ENCODE measurements at places on chromosomes 12 and 14.

GRCh38 chr14:49367696-49368095, 218.5 kb downstream of the RPS29 start:
- no peak for DNase-seq

DNA sequence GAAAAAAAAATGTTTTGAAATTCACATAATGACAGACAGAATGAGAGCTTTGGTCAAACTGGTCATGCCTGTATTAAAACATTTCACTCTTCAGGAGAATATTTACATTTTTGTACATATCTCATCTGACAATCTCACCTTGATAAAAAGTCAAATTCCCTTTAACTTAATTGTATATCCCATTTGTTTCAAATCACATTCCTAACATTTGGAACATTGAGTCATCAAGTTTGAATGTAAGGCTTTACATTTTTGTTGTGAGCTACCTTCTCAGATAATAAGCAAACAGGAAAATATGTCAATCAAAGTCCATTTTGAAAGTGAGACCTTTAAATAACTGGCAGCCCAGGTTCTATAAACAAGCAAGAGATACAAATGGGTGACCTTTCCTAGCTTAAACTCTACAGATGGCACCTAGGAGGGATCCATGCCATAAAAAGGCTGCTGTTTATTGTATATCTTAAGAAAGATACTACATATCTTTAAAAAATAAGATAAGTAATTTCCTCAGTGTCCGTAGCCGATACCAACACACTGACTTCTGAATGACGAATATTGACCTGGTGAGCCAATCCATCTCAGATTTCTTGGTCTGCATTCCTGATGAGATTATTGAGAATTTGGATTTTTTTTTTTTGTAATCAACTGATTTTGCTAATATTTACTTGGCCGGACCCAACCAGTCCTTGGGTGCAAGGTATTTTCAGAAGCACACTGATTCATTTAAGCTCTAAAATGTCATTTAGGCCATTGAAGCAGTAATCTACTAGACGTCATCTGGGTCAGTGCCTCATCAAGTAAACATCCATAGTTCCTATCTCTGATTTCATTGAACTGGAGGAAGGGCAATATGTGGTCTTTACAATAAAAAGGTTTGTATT, 259.6 kb downstream of the BTG1 start:
- DNase-seq: no peak

DNA sequence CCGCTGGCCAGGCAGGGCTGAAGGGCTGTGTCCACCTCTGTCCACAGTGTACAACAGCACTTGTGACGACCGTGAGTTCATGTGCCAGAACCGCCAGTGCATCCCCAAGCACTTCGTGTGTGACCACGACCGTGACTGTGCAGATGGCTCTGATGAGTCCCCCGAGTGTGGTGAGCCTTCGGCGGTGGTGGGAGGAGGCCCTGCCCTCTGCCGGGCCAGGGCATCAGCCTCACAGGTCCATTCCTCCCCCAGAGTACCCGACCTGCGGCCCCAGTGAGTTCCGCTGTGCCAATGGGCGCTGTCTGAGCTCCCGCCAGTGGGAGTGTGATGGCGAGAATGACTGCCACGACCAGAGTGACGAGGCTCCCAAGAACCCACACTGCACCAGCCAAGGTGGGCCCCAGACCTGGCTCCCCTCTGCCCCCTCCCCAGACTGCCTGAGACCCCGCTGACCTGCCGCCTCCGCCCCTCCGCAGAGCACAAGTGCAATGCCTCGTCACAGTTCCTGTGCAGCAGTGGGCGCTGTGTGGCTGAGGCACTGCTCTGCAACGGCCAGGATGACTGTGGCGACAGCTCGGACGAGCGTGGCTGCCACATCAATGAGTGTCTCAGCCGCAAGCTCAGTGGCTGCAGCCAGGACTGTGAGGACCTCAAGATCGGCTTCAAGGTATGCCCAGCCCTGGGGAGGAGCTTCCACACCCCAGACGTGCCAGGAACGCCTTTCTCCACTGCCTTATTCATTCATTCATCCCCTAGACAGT, 20.8 kb upstream of the NXPH4 start:
- no peak for DNase-seq

DNA sequence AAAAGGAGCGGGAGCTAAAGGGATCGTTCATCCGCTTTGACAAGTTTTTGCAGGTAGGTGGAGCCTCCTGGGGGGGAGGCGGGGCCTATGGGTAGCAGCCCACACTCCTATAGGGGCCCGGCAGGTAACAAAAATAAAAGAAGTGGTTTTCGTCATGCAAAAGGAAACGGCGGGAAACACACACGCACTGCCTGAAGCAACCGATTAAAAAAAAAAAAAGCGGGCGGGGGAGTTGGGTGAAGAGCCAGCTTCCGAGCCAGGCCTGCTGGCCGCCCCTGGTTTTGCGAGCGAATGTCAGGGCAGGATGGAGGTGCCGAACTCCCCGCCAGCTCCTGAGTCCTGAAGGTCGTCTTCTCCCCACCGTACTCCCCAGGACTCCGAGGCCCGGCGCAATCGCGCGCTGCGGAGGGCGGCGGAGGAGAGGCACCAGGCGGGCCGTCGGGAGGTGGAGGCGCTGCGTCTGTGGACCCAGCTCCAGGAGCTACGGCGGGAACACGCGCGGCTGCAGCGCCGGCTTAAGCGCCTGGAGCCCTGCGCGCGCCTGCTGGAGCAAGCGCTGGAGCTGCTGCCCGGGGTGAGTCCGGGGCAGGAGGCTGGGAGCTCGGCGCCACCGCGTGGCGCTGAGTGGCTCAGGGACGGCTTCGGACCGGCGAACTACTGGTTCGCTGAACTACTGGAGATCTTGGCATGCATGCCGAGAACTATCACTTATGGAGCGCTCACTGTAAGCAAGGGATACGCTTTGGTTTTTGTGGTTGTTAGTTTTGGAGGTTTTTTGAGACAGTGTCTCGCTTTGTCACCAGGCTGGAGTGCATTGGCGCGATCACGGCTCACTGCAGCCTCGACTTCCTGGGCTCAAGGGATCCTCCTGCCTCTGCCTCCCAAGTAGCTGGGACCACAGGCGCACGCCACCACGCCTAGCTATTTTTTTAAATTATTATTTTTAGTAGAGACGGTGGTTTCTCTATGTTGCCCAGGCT, 3.6 kb downstream of the CFAP73 start:
- peak; percentile 67 for DNase-seq

- DNase-seq: no peak
Observed at GRCh38 chr12:69533844-69534243, 51.4 kb upstream of the CCT2 start.

GRCh38 chr12:47071241-47071852, 8.1 kb upstream of the PCED1B start:
- no peak for DNase-seq
